Fibroblast of the aortic adventitia (primary cell): ENCODE measurements at places on chromosomes 3 and 15.

DNA sequence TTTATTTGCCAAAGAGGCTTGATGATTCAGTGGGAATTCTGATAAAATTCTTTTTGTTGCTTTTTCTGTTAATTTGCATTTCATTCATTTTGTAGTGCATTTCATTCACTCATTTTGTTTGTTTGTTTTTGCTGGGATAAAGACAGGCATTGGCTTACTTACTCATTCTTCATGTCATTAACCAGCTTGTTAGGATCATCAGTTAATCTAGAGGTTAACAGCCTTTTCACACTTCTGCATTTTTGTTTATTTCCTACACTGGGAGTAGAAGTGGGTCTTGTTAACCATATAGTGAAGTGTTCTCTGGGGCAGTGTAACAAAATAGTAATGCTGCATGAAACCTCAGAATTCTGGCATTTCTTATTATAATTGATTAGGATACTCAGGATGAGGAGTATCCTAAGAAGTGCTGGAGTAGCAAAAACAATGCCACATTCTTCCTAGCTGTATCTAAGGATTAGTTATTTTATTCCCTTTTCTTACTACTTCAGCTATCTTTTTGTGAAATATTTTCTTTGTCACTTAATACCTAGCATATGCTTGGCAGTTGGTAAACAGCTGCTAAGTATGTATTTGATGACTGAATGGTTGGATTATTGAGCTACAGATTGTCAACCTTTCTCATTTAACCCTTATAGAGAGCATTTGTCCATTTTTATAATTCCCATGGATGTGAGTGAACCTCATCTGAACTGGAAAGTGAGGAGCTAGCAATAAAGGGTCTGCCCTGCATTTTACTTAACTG is 135.7 kb upstream of the LRRFIP2 start:
- DNase-seq: no peak

GRCh38 chr3:48546203-48546829 is 10.3 kb downstream of the PFKFB4 start:
- no peak for DNase-seq

- DNase-seq: peak; percentile 71
Observed at GRCh38 chr15:34951993-34952392, 17.5 kb downstream of the AQR start.

DNA sequence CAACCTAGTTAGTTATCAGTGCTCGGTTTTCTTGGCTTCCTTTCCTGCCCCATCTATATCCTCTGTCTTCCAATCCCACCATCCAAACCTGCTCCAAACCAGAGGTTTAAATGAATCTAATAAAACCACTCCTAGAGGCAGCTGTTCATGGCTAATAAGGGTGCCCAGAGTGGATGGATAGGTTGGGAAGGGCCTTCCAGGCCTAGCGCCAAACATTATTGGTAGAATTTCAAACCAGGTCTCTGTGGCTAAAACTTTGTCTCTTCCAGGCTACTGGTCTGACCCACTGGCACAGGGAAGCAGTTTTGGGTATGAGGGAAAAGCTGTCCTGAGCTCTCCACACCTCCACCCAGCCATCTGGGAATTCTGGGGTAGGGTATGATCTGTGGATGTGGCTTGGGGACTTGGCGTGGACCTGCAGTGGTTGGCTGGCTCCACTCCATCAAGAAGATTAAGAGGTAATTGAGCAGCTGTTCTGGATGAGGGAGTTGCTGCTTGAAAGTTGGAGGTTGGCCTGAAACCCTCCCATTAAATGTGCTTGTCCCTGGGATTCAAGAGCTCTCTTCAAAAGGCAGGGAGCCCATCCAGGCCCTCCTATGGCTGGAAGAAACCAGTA is 29.3 kb upstream of the INSYN1 start:
- peak; percentile 24 for DNase-seq

GRCh38 chr3:197835509-197835908 is 44.5 kb downstream of the LRCH3 start:
- DNase-seq: no peak
